NCI-H524 treated with DMSO at 0.1 percent for 48 hours (cell line): ENCODE measurements at places on chromosomes 6 and 20.
A peak's percentile ranks its signal among the peaks of the same experiment; 100 is the strongest.

- DNase-seq, result no peak
Measured at GRCh38 chr6:19394051-19394450, 443.1 kb upstream of the ID4 start.

DNA sequence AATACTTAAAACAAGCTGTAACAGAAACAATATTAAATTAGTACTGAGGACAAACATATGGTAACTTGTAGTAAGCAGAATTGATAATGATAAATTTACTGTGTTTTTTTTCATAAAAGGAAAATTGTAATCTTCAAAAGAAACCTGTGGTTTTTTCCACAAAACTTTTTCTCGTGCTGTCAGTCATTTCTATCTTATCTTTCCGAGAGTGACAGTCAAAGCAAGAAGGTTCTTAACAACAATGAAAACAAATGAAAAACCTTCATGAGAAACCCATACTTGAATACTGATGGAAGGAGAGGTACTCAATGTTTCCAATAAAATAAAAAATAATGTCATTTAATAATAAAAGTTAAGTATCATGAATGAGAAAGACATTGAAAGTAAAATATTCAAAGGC lies 174.0 kb downstream of the TBC1D32 start:
- DNase-seq, result no peak

GRCh38 chr6:127406122-127406521 lies 53.1 kb downstream of the KIAA0408 start:
- no peak for DNase-seq

DNA sequence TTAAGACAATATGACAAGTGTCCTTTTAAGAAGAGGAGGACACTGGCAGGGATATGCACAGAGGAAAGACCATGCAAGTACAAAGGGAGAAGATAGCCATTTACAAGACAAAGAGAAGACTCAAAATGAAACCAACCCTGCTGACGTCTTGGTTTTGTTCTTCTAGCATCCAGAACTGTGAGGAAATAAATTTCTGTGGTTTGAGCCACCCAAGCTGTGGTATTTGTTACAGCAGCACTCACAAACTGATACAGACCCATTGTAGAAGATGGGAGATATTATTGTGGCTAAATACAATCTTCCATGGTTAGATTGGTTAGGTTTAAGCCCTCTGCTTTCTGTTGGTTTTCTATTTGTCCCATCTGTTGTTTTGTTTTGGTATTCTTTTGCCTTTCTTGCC lies 88.6 kb upstream of the SLC35F1 start:
- no peak for DNase-seq

DNA sequence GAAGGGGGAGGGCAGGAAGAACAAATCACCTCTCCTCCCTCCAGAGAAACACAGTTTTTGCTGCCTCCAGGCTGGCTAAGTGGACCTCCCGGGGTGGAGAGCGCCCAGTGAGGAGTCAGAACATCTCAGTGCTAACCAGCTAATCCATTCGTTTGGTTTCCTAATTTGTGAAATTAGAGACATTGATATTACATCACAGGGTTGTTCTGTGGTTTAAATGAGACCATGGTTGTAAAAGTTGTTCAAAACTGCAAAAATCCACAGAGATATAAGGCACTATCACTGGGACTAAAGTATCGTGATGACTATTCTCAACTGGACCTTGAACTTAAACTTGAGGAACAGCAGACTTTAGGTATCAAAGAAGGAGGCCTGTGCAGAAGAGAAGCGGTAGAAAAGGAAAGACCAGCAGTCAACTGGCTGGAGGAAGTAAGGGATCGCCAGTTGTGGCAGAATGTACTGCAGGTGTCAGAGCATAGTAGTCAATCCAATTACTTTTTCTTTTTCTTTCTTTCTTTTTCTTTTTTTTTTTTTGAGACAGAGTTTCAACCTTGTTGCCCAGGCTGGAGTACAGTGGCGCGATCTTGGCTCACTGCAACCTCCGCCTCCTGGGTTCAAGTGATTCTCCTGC lies 33.9 kb downstream of the RIPOR2 start:
- no peak for DNase-seq

DNA sequence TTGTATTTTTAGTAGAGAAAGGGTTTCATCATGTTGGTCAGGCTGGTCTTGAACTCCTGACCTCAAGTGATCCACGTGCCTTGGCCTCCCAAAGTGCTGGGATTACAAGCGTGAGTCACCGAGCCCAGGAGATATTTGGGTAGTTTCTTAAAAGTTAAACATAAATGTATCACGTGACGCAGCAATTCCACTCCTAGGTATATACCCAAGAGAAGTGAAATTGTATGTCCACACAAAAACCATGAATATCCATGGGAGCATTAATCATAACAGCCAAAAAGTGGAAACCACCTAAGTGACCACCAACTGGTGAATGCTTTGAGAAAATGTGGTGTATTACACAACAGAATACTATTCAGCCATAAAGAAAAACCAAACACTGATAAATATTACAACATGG lies 164.8 kb downstream of the MRPL14 start:
- DNase-seq, result no peak

- no peak for DNase-seq
Measured at GRCh38 chr20:40765814-40766480, 76.9 kb upstream of the MAFB start.

DNA sequence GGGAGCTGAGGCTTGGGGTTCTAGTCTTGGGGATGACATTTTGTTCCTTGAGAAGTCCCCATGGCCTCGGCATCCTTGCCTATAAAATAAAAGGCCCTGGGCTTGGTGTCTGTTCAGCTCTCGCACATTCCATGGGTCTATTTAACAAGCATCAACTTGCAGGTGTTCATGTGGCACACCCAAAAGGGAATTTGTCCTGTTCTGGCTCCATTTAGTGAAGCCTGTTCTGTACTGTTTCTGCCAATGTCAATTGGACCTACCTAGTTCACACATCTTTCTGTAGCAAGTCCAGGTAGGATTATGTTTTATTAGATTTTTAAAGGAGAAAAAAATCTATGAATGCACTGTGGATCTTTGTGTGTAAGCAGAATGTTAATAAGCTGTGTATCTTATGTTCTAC lies 262.0 kb downstream of the HIVEP2 start:
- DNase-seq, result no peak

DNA sequence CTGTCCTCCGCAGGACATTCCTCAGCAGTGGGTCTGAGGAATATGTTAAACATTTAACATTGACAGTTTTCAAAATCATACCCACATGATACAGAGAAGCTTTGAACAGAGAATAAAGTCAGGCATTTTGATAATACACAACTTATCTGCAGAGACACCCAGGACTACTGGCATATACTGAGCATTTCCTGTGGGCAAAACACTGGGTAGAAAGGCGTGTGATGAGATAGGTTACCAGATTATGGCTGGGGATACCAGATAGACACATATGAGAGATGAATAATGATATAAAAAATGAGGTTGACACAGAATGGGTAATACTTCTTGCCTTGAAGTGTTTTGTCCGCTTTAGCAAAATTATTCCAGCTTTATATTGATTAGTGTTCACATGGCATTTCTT lies 31.4 kb upstream of the TRIM26 start:
- DNase-seq, result no peak

GRCh38 chr6:84078335-84078734 lies 44.8 kb downstream of the MRAP2 start:
- peak; percentile 28 for DNase-seq

GRCh38 chr6:152848919-152849318 lies 98.3 kb downstream of the VIP start:
- DNase-seq, result no peak

- DNase-seq, result no peak
Measured at GRCh38 chr6:84524636-84525035, 239.8 kb downstream of the TBX18 start.

GRCh38 chr6:55875400-55875799 lies at the start of gene BMP5:
Gene BMP5 (minus strand): TSS chr6:55875590. CDS start chr6:55874865, 725 bp downstream.
- peak; percentile 30 for DNase-seq
